ENCODE measurements at places on chromosomes 7 and 10.

DNA sequence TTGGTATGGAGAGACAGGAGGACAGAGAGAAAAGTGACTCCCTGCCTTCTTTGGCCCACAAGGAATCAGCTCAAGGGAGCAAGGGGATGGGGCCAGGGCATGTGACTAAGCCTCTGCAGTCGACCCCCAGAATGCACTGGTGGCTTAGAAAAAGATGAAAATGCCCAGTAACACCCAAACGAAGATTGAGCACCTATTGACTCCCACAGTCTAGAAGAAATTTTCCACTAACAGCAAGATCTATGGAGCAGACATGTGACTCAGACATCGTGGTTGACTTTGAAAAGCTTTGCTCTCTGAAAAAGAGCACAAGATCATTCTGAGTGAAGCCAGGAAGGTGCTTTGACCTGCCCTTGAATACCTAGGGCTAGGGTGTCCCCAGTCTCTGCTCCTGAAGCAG lies 586.0 kb downstream of the CALN1 start:
- DNase-seq = no peak

- no peak for DNase-seq
Measured at GRCh38 chr10:119177708-119178371, 772 bp downstream of the PRDX3 start.

- no peak for DNase-seq
Measured at GRCh38 chr10:124259139-124259825, 159.4 kb downstream of the OAT start.

- DNase-seq = no peak
Measured at GRCh38 chr7:51476026-51476425, 159.4 kb upstream of the COBL start.

DNA sequence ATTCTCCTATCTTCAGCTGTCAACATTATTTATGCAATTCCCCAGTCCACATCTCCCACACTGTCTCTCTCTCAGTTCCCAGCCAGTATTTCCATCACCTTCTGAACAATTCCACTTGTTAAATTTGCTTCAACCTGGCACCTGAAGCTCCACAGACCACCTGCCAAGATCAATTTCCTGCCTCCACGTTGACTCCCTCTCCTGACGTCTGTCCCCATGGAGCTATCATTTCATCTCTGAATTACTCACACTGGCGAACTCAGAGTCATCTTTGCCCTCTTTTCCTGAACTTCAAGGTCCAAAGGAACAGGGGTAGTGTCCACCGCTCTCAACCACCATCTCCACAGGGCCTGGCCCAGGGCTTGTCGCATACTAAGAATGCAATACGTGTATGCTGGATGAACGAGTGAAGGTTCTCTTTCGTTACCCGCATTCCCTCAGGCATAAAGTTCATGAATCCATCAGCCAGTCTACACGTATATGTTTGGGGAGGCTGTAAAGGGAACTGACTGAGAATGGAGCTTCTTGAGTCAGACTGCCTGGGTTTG lies 183.3 kb downstream of the JCAD start:
- no peak for DNase-seq
